ENCODE measurements at places on chromosomes 12 and 14.

DNA sequence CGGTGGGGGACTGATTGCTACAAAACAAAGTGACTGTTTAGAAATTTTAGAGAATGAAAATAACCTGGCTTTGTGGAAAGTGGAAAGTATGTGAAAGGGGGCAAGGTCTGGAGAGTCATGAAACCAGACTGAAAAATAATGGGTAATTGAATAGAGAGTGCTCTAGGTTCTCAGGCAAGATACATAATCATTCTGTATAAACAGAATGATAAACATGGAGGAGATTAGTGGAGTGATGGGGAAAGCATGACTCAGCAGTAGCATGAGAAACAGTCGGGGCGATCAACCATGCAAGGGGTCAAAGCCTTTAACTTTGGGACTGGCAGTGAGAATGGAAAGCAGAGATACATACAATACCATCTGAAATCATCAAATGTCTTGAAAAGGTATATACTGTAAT, 332.5 kb downstream of the CCER1 start:
- DNase-seq, result no peak

DNA sequence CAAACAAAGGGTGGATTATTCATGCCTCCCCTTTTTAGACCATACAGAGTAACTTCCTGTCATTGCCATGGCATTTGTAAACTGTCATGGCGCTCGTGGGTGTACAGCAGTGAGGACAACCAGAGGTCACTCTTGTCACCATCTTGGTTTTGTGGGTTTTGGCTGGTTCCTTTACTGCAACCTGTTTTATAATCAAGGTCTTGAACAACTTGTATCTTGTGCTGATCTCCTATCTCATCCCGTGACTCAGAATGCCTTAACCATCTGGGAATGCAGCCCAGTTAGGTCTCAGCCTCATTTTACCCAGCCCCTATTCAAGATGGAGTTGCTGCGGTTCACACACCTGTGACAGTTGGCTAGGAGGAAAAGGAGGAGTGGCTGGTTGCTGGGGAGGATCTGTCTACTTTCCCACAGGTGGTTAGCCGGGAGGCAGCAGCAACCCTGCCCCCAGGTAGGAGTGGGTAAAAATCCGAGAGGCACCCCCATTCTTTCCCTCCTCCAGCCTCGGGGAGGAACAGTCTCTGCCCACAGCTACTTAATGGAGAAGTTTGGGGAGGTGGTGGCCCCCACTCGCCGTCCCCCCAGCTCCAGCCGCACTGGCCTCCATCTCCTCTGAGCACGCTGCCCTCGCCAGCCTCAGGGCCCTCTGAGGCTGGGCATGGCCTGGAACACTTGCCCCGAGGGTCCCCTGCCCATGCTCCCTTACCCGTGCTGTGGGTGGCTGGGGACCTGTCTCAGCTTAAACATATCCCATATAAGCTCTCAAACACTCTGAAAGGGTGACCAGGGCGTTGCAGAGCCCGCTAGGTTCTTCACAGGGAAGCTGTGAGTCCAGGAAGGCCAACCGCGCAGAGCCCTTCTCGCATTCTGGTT, 41.7 kb downstream of the SMIM41 start:
- no peak for DNase-seq

DNA sequence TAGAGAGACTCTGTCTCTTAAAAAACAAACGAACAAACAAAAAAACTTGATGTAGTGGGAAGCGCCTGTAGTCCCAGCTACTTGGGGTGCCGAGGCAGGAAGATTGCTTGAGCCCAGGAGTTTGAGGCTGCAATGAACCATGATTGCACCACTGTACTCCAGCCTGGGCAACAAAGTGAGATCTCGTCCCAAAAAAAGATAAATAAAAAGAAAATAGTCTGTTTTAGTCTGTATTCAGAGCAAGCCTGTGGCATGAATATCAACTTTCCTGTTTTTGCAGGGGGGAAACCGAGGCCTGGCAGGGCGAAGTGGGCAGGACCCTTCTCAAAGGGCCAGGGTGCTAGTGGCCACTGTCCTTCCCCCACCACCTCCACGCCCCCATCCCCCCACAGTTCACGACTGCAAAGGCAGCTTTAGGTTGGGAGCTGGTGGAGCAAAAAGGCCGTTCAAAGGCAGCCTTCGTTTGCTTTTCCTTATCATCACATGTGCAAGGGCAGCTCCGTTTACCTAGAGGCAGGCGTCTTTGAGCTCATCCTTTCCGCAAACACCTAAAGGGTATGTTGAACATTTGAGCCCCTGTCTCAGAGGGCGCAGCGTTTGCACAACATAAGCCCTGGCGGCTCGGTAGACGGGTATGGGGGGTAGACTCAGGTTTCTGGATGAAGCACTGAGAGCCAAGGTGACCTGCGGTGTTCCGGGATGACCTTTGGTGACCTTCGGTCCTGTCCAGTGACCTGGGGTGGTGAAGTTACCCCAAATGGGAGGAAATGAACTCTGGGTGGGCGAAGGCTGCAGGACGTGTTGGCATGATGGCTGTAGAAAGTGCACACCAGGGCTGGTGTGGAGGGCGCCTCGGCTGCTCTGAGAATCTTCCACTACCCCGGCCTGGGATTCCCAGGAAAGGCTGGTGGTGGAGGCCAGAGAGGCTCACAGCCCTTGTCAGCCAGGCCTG, 8.7 kb upstream of the MEG3 start:
- no peak for DNase-seq

- no peak for DNase-seq
These were observed 328.3 kb downstream of the APAF1 start for GRCh38 chr12:98973395-98973794.

DNA sequence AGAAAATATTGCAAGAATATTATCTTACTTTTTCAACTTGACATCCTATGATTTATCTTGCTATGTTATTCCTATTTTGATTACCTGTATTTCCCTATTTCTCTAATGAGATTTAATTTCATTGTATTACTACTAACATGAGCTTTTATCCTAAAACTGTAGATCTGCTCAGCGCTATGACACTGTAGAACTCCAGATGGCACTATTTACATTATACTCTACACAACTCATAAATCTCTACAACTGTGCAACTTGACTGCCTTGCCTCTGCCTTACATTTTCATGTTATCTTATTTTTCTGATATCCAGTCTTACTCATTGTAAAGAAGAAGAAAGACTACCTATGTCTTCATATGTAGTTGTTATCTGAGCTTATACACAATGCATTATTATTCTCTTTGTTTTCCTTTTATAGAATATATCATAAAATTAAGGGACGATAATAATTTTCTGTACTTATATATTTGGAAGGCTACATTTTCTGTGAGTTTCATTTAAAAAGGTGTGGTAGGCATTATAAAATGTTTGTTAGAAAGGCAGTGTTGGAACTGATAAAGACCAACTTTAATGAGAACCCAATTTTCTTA, 24.1 kb downstream of the NUP37 start:
- DNase-seq, result no peak

DNA sequence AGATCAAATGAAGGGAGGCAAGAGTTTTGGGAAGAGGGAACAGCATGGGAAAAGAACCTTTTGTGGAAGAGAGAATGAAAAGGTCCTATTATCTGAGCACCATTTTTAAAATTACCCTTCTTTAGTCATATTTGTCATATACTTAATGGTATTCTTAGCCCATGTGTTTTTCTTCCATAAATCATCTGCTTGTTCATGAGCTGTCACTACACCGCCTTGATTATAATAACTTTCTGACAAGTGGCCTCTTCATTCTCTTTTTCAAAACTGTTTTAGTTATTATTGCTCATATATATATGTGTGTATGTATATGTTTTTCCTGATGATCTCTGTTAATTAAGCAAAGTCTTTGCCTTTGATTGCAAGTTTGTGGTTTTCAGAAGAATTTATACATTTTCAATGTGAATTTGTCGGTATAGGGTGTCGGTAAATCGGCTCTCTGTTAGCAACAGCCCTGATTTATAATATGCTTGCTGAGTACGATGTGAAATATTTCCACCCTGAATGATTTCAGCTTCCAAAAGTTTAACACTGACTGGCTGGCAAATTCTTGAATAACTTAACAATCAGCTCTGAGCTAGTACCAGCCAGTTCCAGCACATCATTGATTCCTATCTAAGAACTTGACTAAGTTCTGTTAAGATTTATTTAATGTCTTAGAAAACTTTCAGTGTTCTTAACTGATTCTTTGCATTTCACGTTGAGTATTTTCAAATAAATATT, 49.2 kb downstream of the GUCY2C start:
- no peak for DNase-seq

GRCh38 chr14:81831128-81831820, 297.6 kb upstream of the SEL1L start:
- DNase-seq, result no peak

DNA sequence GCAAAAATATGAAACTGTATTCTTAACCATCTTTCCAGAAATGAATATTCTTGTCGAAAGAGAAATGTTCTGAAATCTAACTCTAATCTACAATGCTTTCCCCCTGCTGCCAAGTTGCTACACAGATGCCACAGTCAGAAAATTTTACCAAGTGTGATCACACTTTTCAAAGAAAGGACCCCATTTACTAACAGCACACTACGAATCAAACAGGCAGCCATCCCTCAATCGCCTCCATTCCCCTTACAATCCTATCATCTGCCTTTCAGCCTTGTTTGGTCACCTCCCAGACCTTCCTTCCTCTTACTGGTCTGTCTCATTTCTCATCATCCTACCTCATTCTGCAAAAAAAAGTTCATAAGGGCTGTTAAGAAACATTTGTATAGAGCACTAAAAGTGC, 190.1 kb downstream of the MED13L start:
- DNase-seq, result no peak

DNA sequence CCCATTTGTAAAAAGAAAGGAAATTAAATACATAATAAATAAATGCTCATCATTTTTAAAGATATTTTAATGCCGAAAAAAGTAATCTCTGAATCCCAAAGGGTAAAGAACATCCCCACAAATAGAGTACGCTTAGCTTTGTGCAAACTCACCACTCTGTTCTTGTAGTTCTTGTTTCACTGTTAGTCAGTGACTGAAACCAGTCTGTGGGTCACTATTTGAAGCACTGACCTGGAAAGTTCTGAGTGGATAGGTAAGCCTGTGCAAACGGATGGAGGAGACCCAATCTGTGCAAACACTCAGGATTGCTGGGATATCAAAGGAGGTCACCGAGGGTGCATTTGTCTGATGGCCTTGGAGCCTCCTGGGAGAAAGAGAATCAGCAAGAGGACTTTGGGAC, 68.1 kb upstream of the TSPAN11 start:
- no peak for DNase-seq

GRCh38 chr14:68730348-68730747, 62.5 kb downstream of the ZFP36L1 start:
- no peak for DNase-seq

DNA sequence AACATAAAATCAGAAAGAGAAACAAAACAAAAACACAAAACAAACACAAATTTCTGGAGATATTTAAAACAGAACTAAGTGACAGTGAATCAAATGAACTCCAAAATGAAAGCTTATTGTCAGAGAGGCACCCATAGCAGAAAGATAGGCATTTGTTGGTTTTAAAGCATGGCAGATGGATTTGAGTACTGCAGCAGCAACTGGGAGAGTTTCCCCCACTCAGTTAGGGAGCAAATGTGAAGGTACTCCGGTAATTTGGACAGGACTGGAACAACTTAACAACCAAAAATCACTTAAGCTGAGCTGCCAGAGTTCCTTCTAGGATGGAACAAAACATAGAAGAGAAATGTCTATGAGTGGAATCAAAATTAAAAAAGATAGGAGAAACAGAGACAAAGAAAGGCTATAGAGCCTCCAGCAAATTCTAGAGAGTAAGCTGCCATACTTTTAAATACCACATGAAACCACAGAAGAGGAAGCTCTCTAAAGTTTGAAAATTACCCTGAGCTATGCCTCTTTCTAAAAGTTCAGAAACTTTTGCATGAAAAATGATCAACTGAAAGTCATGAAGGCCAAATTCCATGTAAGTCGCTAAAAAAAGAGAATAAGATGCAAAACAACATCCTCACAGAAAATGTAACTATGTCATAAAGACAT, 1248.3 kb upstream of the USP15 start:
- DNase-seq, result no peak

DNA sequence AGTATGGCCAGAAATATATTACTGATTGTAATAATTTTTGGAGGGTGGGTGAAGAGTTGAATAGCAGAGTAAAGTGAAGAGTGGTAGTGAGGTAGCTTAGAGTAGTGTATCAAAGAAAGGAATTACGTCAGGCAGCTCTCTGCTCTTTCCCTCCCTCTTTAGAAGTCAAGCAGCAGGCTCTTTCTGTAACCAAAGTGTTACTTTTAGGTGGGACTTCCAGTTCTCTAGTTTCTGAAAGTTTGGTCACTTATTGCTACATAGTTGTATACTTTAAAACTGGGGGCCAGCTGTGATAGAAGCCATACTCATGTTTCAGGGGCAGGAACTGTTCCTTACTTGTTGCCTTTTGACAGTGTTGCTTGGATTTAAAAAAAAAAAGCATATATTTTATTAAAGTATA, 30.6 kb downstream of the ATF7IP start:
- DNase-seq, result no peak

DNA sequence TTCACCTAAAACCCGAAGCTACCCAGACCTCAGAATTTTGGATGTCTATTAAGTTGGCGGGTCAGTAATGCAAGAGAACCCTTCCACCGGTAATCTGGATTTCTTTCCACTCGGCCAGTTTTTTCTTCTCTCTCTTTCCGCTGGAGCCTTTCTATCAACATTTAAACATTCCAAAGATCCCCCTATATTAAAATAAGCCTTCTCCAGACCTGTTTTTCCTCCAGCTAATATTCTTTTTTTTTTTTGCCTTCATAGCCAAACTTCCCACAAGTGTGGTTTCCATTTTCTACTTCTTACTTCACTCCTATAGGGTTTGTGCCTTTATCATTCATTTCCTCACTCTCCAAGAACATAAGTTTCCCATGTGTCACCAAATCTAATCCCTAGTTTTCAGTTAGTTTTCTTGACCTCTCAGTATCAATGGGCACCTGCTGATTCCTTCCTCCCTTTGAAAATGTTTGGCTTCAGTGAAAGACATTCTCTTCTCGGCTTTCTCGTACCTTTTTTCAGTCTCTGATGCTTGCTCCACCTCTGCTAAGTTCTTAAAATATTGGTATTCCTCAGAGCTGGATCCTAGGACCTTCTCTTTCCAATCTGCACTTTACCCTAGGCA, 583 bp upstream of the SDR39U1 start:
- no peak for DNase-seq

DNA sequence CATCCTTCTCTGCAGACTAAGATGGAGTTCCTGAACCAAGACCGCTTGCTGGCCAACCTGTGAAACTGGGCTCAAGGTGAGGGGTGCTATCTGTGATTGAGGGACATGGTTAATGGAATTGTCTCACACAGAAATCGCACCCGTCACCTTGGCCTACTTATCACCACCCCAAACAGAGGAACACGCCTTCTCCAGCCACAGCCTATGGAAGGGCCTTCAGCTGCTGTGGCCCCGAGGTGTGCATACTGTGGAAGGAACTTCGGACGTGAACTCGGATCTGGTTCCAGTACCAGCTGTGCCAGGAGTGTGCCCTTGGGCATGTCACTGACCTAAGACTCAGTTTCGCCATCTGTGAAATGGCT, 44.4 kb downstream of the EVL start:
- no peak for DNase-seq

DNA sequence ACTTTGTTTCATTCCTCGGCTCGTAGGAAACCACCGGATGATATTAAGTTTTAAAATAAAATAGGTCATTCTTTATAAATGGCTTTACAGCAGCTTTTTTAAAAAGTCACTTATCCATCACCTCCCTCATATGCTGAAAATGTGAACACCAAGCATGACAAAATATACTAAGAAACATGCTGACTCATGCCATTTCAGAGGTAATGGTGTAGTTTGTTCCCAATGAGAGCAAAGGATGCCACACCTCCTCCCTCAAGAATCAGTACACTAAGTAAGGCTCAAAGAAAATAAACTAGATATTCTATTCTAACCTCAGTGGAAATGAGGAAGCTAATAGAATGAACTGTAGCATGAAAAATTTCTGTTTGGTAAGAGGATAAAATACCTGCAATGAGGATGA, 5.5 kb upstream of the DIO2 start:
- no peak for DNase-seq

Data from activated CD8-positive, alpha-beta memory T cell treated with anti-CD3 and anti-CD28 coated beads, Interleukin-2, amount 50 U/mL, for 4 hours (primary cell).